ENCODE measurements at places on chromosomes 13 and 19.

DNA sequence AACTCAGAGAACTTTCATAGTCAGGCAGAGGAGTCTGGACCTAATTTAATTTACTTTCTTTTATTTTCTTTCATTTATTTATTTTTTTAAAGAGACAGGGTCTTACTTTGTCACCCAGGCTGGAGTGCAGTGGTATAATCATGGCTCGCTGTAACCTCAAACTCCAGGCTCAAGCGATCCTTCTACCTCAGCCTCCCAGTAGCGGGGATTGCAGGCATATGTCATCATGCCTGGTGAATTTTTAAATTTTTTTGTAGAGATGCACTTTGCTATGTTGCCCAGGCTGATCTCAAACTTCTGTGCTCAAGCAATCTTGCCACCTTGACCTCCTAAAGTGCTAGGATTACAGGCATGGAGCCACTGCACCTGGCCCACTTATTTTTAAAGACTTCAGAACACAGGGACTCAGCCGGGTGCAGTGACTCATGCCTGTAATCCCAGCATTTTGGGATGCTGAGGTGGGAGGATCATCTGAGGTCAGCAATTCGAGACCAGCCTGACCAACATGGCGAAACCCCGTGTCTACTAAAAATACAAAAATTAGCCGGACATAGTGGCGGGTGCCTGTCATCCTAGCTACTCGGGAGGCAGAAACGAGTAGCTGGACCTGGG, 50.6 kb downstream of the KLF5 start:
- no peak for DNase-seq

- no peak for DNase-seq
Measured at GRCh38 chr13:50414640-50415039, 399.4 kb downstream of the KCNRG start.

DNA sequence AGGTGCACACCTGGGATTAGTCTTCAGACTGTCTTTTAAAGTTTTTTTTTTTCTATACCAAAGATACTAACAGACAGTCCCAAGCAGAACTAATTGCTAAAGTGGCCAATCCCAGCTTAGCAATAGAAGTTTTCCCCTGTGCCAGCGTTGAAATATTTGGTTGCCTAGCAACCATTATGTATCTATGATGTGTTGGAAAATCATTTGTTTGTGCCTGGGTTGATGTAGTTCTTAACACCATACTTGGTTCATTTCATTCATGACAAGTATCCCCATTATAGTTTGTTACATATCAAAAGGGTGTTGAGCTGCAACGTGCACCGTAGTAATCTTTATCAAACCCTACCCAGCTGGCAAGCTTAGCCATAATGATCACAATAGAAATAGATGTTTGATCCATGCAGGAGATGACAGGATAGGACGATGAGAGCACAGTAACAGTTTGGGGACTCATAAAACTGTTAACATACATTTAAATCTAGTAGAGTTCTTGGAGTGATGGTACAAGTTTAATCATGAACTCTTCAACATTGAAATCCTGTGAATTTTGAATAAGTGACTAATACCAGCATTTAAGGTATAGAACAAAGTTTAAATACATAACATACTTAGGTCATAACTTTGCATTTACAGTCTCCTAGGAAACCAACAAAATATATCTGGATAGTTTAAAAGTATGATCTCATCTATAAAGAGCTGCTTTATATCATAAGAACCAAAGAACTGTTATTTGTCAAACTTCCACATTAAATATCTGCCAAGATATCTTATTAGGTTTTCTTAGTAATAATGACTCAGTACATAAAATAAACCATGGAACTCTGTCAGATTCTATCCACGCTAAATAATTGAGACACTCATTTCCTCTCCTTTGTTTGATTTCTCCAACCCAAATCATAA, 73.4 kb downstream of the MBNL2 start:
- no peak for DNase-seq

DNA sequence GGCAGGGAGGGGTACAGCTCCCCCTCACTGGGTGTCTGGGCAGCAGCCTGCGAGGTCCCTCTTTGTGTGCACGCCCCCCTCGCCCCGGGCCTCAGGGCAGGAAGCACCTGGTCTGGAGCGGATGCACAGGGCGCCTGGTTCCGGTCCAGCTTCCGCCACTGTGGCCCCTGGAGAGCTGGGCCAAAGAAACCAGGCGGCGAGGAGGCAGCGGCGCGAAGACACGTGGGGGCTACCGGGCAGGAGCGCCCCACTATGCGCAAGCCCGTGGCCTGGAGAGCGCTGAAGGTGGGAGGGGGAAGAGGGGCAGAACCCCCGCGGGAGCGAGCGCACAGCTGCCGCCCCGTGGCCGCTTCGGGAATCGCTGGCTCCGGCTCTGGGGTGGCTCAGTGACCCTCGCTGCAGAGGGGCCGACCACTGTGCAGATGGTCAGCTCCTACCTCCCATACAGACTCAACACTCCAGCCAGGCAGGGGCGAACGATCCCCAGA, 1.7 kb upstream of the LYL1 start:
- DNase-seq, result no peak

GRCh38 chr13:42420304-42420703, 148.4 kb downstream of the AKAP11 start:
- DNase-seq, result no peak

DNA sequence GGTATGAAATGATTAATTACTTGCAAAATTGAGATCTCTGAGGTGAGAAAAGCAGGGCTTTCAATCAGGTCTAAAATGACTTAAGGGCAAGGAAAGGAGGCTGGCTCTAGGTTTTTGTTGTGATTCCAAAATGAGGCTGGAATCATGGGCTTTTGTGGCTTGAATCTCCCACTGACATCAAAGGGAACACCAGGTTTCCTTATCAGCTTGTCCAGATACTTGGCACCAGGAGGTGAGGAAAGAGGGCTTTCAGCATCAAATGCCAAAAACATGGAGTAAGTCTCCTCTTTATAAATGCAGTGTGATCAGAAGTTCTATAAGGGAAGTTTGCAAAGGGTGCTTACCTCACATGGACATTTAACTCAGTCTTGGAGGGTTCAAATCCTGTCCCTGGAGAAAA, 402.3 kb downstream of the NDFIP2 start:
- no peak for DNase-seq
